ENCODE measurements at places on chromosomes 11 and 22.

DNA sequence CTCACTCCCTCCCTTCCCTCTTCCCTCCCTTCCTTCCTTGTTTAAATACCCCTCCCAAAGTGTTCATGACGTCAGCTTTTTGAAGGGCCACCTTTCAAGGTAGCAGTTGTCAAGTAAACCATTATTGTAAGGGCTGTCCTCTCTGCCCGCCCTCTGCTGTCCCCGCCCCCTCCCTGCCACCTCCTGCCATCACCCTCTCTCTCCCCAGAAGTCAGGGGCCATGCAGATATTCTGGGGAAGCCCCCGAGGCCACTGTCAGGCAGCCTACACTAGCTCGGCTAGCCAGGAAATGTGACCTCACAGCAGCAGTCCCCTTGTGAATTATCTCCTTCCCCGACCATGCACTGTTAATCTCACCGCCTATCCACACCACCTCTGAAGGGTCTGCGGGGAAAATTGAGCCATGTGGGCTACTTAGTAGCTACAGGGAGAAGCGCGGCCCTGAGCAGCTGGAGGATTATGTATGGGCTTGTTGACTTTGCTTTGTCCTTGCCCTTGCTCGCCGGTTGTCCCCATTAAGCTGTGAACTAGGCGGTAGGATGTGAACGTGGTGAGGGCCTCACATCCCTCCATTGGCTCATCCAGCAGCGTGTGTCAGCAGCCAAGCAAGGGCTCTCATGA is 42.1 kb upstream of the ATXN10 start:
- no peak for DNase-seq

GRCh38 chr11:10490398-10491241 is 35.6 kb downstream of the AMPD3 start:
- DNase-seq: no peak

DNA sequence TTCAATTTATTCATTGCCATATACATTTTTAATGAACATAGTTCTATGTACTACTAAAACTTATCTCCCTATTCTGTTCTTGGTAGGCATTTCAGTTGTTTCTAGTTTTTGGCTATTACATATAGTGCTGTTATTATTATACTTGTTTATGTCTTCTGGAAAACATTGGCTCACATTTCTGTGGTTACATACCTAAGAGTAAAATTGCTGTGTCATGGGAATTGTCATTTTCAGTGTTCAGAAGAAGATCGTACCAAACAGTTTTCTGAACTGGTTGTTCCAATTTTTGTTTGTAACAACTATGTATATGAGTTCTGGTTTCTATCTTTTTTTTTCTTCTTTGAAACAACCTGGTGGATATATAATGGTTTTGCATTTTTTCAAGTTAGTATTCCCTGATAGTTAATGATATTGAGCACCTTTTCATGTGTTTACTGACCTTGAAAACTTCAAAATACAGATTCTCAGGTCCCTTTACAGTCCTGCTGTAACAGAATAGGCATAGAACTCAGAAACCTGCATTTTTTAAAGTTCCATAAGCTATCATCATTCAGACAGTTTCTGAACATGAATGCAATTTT is 230.7 kb downstream of the JRKL start:
- DNase-seq: no peak

- no peak for DNase-seq
Measured at GRCh38 chr22:44496844-44497217, 1.2 kb downstream of the RTL6 start.

DNA sequence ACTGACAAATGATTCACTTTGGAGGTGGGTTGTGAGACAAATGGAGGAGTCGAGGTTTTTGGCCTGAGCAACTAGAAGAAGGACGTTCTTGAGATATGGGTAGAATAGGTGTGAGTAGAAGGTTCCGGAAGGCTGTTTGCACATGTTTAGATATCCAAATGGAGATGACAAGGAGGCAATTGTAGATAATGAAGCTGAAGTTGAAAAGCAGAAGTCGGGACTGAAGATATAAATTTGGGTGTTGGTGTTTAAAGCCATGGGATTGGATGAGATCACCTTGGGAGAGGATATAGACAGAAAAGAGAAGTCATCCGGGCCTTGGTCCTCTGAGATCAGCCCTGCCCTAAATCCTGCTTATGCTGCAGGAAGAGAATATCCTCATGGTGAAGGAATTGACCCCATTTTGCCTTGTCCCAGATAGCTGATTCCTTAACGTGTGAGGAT is 75.5 kb upstream of the CD44 start:
- DNase-seq: no peak

DNA sequence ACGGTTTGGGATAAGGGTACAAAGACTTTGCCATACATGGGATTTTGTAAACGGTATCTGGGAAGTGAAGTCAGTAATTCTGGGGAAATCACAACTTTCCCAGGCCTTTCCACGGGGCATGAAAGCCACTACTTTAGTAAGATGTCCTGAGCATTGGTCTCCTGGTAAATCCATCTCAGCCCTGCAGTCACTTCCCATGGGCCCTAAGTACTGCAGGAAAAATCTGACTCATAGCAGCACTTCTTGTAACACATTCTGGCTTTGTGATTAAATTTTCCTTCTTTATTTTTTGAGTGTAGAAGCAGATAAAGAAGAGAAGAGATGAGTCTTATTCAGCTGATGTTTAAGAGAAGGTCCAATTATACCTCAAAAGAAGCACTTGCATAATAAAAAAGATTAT is 67.6 kb downstream of the BLID start:
- DNase-seq: no peak

GRCh38 chr11:43508511-43508918 is 149.8 kb downstream of the TTC17 start:
- no peak for DNase-seq

GRCh38 chr11:69818231-69818602 is 999 bp downstream of the FGF3 start:
- DNase-seq: no peak

DNA sequence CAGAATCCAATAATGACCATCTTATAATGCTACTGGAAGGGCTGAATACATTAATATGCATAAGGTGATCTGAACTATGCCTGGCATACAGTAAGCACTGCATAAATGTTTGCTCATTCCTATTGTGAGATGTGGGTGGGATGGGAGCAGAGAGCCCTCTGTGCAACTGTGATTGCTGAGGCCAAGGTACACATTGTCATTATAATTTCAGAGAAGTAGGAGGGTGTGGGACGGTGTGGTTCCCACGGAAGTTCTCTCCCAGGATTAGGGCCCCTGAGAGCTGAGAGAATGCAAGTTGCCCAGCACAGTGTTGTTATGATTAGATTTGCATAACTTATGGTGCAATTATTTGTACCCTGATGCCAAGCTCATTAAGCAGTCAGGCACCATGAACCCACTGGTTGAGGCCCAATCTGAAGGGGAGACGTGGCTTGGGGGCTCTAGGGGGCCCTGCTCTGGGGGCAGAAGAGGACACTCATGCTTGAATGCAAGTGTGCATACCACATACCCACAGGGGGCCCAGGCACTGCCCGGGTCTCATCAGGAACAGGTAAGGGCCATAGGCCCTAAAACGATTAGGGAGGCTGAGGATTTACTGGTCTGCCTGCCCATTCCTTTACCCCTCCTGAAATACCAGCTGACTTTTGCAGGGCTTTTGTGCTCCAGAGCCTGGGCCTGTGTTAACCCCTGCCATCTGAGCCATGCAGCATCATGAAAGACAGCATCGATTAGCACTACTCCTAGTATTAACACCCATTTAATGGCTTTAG is 72.8 kb downstream of the THAP12 start:
- DNase-seq: no peak

DNA sequence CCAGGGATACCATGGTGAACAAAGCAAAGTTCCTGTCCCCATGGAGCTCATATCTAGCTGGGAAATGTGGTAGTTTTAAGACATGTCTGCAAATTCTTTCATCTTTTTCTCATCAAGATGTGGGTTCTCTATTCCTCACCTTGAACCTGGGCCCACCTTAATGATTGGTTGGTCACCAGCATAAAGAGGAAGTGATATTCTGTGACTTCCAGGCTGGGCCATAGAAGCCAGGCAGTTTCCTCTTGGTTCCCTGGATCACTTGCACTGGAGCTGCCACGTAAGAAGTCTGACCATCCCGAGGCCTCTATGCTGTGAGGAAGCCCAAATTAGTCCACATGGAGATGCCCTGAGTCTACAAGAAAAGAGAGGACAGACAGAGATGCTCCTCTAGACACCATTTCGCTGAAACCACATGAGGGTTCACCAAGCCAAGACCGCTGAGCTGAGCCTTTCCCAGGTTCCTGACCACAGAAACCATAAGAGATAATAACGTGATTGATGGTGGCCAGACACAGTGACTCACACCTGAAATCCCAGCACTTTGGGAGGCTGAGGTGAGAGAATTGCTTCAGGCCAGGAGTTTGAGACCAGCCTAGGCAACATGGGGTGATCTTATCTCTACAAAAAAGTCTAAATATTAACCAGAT is 119.5 kb upstream of the ISX start:
- DNase-seq: no peak

DNA sequence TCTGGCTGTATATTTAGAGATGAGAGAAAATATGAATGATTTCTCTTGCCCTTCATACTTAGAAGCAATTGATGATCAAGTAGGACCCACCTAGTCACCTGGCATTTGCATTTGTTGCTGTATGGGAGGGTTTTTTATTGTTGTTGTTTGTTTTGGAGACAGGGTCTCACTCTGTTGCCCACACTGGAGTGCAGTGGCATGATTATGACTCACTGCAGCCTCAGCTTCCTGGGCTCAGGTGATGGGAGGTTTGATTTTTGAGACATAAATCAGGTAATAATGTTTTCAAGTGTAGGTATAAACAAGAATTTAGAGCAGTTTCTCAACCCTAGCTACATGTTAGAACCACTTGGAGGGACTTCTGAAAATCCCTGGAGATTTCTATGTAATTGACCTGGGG is 63.0 kb downstream of the TNRC6B start:
- no peak for DNase-seq

- no peak for DNase-seq
Measured at GRCh38 chr11:931385-931784, 5.7 kb downstream of the AP2A2 start.

- DNase-seq: no peak
Measured at GRCh38 chr11:3808861-3809623, 682 bp downstream of the PGAP2 start.

DNA sequence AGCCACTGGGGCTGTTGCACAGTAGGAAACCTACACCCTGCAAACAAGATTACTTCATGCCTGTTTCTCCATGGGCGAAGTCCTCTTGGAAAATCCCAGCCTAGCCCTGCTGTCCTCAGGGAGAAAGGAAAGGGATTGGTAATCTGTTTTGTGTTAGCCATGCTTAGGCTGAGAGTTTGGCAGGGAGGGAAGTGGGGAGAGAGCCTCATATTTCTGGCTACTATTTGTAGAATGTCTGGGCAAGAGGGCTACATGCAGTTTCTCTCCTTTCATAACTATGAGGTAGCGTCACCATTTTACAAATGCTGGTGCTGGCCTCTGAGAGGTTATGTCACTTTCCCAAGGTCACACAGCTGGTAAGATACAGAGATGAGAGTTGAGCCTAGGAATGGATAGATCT is 737 bp upstream of the MFRP start:
- DNase-seq: no peak

DNA sequence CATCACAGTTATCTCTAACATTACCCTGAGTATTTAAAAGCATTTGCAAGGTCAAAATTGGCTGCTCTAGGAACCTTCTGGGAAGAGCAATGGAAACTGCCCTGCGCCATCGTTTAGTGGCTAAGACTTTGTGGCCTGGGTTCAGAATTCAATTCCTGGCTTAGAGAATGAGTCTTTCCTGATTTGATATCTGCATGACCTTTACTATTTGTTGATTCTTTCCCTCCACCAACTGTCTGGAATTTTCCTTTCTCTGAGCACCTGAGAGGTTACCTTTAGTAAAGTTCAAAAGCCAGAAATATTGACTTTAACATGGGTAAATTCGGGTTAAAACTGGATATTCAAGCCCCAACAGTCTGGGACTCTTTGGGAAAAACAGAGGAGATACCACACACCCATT is 43.0 kb upstream of the SLC5A12 start:
- no peak for DNase-seq

DNA sequence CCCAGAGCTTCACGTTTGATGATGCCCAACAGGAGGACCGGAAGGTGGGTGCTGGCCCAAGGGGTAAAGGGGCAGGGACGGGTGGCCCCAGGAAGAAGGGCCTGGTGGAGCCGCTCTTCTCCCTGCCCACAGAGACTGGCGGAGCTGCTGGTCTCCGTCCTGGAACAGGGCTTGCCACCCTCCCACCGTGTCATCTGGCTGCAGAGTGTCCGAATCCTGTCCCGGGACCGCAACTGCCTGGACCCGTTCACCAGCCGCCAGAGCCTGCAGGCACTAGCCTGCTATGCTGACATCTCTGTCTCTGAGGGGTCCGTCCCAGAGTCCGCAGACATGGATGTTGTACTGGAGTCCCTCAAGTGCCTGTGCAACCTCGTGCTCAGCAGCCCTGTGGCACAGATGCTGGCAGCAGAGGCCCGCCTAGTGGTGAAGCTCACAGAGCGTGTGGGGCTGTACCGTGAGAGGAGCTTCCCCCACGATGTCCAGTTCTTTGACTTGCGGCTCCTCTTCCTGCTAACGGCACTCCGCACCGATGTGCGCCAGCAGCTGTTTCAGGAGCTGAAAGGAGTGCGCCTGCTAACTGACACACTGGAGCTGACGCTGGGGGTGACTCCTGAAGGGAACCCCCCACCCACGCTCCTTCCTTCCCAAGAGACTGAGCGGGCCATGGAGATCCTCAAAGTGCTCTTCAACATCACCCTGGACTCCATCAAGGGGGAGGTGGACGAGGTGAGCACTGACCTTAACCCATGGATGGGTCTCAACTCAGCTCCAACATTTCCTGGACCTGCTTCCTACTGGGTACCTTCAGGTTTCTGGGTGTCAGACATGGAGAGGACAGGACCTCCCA is 2.0 kb downstream of the RIC8A start:
- no peak for DNase-seq

DNA sequence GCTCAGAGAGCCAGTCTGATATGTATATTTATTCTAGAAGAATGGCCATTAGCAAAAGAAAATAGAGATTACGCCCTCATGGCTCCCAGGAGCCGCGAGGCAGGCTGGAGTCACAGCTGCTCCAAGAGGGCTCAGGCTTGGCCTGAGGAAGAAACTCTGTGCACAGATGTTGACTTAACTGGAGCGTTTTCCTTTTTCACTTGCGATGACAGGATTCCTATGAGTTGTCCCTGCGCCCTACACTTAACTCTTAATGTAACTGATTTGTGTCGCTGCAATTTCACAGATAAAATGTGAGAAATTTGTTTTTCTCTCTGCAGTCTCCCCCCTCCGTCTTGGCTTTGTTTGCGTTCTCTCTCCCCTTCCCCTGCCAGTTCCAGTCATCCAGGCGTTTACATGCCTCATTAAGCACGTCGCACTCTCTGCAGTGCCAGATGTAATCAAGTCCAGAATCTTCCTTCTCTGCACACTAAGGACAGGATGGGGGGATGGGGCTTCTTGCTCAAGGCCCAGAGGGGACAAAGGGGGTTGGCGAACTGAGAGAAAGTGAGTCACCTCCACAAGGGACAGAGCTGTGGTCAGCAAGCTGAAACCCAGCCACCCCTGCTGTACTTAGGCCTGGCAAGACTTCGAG is 1060.1 kb downstream of the NTM start:
- no peak for DNase-seq

DNA sequence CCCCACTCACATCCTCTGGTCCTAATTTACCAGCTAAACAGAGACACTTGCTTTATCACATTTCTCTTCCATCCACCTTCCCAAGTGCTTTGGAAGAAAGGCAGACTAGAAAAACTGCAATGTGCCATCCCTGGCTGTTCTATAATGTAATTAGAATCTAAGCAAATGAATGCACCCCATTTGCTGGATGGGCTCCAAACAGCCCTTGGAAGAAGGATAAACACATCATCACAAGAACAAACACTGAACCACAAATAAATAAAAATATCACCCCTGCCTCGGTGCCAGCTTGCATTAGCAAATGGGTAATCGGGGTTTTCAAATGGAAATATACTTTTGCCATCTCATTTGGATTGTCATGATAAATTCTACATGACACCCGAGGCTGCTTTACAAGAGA is 296.6 kb upstream of the ISX start:
- DNase-seq: no peak

Data from esophagus squamous epithelium (tissue), 5 donors.